CD8-positive, alpha-beta memory T cell (primary cell): ENCODE measurements at places on chromosomes 7 and 10. TPM values are rescaled to one million over a fixed set of nuclear protein-coding genes. Genes with fewer than 3 reads are reported as not detected.

The ELAPOR2 gene
- total RNA-seq = 2.4 TPM

The SLC16A9 gene
- 0.27 TPM for total RNA-seq

The CNTNAP2 gene
- not detected for total RNA-seq

The DUS4L gene
- 11.6 TPM for total RNA-seq

The CASTOR2 gene
- 6.8 TPM for total RNA-seq

The PI4K2A gene
- total RNA-seq = 15.9 TPM
